Immature natural killer cell (primary cell): ENCODE measurements at places on chromosomes 7 and 10.

DNA sequence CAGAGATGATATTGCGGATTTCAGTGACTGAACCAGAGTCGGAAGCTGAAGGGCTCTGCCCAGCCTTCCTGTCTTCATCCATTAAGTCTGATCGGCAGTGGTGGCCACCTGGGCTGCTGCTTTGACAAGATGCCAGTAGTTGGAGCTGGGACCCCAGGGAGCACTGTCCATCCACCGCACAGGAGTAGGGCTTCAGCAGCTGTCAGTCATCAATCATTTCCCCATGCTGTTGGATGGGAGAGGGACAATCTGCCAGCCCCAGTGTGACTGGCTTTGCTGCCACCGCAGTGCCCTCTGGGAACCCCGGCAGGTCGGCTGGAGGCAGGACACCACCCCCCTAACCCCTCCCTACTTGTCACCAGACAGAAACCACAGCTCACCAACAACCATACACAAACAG, 23.0 kb upstream of the GPR146 start:
- DNase-seq = no peak

DNA sequence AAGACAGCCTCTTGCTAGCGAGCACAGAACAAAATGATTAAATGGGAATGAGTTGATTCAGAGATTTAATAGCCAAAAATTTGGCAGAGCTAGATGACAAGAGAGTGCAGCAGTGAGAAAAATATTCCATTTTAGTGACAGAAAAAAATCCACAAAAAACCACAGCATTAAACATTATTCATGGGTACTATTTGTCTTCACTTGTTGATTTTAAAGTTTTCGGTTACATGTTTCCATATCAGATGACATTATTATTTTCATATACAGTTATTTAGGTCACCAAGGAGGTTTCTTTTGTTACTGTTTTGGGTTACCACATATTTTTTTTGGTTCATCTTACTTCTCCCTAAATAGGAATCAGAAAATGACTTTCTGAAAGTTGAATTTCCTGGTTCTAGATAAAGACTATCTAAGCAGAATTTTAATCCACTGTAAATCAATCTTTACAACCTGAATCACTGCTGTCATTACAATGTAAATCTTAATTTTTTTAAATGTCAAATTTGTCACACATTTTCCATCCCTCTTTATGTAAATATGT, 87.9 kb downstream of the SVIL start:
- DNase-seq = no peak

DNA sequence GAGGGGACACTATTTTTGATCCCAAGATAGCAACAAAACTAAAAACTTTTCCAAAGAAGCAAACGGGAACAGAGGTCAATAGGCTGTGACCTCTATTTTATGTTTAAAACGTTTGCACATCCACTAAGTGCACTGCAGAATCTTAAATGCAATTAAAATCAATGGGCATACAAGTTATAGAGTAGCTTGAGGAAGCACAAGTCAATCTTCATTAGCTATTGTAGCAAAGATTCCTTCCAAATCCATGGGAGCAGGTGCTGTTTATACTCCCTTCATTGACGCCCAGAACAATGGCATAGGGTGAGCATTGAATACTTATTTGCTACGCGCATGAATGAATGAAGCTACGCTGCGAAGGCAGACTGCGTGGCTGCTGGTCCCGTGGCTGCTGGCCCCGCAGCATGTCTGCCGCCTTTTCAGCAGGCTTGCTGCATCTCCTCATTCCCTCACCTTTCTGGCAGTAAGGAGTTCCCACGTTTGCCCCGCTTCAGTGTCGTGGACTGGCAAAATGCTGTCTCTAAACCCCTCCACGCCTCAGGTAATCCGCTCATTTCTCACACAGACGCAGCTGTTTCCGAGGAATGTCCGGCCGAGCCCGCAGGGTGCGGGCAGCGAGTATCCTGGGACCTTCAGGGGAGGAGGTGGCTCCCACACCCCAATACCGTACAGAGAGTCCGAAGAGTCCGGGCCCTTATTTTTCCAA, 754 bp upstream of the PHYHIPL start:
- no peak for DNase-seq

DNA sequence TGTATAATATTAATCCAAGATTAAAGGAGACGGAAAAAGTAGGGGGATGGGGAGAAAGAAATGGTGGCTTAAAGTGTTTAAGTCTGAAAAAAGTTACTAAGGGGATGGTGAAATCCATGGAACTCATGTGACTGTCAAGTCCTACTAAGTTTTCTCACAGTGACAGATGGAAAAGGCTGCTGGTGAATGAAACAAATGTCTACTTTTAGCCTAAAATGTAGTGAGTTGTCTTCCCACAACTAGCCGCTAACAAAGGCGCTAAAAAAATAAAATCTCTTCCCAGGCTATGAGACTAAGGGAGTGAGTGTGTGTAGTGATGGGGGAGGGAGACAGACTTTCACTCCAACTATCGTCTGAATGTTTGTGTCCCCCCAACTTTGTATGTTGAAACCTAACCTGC, 12.6 kb downstream of the VIM start:
- DNase-seq = no peak

DNA sequence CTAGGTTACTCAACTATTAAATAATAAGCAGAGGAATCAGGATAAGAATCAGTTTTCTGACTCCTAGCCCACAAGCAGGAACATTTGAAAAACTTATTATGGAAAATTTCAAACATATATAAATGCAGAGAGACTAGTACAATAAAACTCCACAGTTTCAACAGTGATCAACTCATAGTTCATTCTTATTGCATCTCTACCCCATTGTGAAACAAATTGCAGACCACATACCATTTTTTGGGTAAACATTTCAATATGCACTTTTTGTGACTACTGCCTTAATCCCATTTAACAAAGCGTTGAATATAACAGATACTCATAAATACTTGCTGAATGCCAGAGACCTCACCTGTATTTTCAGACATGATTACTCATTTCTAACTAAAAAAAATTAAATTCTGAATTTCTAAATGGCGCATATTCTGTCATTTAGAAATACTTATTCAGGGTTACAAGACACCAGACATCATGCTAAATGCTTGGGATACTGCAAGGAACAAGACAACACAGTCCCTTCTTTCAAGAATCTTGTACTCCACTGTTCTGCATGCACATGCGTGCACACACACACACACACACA, 11.4 kb downstream of the CDK6 start:
- no peak for DNase-seq

DNA sequence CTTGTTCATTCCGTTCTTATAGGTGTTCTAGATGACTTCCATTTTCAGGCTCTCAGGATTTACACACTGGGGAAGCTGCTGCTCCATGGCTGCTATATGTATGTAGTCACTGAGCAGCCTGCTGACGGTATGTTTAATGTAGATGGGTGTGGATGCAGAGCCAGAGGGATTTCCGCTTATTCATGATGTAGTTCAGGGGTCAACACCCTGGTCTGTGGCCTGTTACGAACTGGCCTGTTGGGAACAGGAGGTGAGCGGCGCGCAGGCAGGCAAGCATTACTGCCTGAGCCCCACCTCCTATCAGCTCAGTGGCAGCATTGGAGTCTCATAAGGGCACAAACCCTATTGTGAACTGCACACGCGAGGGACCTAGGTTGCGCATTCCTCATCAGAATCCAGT, 33.9 kb downstream of the DNAJB6 start:
- no peak for DNase-seq

- DNase-seq = no peak
These were observed 133.7 kb downstream of the FOXP2 start for GRCh38 chr7:114548081-114548980.

- no peak for DNase-seq
These were observed 60.5 kb upstream of the C10orf90 start for GRCh38 chr10:126730856-126731609.

GRCh38 chr10:5735119-5735518, 50.5 kb downstream of the TASOR2 start:
- no peak for DNase-seq

DNA sequence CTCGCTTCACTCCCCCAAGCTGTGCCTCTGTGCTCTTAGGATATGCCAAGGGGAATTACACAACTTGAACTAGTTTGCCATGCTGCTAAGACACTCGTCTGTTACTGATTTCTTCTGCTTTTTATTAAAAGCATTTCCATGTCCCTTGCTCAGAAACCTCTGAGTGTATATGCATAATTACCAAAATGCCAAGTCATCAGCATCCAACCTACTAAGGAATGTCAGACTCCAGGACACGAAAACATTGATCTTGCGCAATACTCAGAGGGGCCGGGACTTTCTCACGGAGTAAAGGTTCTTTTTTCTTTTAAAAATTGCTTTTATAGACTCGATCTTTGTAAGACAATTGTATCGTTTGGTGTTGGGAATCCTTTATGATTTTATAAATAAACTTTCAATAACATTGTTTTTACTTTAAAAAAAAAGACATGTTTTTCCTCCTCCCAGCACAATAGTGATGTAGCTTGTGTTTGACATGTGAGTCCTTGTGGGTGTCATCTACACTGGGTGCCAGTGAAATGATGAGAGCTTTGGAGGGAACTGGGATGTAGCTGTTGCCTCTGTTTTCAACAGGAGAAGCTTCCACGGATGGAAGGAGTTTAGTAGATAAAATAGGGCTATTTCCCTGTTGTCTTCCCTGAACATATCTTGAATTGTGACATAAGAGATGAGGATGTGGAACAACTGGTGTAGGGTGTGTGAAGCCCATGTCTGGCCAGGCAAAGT, 43.6 kb downstream of the CNNM1 start:
- no peak for DNase-seq

DNA sequence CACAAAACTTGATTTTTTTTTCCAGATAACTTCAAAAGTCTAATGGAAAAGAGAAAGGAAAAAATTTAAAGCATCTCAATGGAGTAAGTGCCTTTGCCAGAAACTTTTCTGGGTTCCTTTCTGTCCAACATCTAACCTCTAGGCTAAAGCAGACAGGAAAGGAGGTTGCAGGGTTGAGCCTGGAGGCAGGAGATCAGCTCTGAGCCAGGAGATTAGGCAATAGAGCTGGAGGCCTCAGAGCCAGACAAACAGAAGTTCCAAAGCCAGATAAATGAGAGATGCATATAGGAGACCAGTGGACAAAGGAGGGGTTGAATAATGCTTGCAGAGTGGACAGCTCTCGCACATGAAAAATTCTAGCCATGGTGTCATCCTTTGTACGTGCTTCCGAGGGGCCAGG, 42.9 kb downstream of the CHN2 start:
- DNase-seq = no peak
